Stimulated activated effector memory CD8-positive, alpha-beta T cell treated with anti-CD3 and anti-CD28 coated beads, Interleukin-12 subunit alpha, Interleukin-12 subunit beta, amount 100 ng/mL, for 72 hours (primary cell): ENCODE measurements at places on chromosomes 1 and 21.

DNA sequence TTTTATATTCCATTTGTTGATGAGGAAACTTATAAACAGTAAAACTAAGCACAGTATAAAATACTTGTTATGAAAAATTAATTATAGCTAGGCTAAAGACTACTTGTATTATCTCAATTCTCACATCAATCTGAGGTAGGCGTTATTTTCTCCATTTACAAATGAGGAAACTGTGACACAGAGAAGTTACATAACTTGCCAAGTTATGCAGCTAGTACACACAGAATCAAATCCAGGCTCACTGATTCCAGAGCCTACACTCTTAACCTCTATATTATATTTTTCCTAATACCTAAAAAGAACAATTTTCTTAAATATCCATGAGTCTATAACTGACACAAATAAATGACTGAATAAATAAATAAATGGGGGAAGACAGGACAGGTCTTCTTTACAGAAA lies 11.2 kb upstream of the VPS45 start:
- no peak for DNase-seq

DNA sequence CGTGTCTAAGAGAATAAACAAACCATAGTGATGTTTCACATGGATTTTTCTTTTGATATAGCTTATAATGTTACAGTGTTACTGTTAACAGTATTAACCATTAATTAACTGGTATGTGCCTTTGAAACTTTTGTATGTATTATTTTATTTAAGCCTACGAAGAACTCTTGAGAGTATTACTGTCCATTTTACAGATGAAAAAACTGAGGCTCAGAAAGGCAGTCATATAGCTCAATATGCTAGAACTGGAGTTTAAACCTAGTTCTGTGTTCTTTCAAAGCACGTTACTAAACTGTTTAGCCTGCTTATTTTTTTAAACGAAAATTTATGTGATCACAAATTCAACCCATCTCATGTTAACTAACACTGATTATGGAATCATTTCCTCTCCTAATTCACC lies 83.5 kb downstream of the POU2F1 start:
- DNase-seq: no peak

GRCh38 chr1:246215510-246215903 lies 291.6 kb downstream of the SMYD3 start:
- DNase-seq: no peak

GRCh38 chr1:8006037-8006963 lies 19.8 kb downstream of the ERRFI1 start:
- DNase-seq: no peak

DNA sequence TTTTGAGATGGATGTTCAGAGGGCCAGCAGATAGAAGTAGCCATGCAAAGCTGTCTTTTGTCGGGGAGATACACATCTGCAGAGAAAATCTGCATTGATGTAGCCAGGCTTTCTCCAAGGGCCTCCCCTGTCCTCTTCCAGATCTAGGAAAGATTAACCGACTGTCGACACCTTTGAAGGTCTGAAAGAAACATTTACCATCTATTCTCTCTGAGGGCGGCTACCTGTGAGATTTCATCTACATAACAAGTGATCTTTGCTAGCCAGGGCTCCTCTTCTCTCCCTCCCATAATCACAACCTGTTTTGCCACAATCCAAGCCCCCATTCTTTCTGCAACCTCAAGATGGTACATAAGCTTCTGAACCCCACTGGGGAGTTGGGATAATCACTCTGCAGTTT lies 193.6 kb downstream of the RGS7 start:
- DNase-seq: no peak

- no peak for DNase-seq
Observed at GRCh38 chr21:24671901-24672300, 935.4 kb downstream of the MRPL39 start.

DNA sequence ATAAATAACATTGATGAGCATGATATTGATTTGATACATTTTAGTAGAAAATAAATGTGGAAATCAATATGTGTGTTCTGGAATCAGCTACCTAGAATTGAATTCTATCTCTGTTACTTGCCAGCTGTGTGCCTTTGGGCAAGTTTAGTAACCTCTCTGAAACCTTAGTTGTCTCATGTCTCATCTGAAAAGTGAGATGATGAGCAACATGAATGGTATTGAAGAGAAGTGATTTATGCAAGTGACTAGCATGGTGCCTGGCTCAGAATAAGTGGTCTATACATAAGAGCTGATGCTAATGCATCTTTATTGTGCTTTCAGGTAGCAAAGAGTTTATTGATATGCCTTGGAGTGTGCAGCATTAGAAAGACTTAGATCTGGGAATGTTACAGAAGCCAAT lies 383.3 kb downstream of the PRDM2 start:
- no peak for DNase-seq

GRCh38 chr1:244435562-244436205 lies 16.0 kb downstream of the ADSS2 start:
- no peak for DNase-seq

DNA sequence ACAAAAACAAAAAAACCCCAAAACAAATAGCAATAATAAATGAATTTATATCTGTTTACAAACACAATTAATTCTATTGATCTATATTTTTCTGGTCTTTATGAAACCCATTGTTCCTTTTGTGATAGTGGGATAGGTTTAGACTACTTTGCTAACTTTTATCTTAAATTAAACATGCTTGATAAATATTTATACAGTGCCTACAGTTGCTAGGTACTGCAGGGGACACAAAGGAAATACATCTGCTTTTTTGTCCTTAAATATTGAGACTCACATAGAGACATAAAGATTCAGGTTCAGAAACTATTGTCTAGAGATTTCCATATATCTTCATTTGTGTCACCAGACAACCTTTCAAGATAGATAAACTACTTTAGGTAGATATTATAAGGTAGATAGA lies 8.5 kb upstream of the DNAH14 start:
- no peak for DNase-seq

DNA sequence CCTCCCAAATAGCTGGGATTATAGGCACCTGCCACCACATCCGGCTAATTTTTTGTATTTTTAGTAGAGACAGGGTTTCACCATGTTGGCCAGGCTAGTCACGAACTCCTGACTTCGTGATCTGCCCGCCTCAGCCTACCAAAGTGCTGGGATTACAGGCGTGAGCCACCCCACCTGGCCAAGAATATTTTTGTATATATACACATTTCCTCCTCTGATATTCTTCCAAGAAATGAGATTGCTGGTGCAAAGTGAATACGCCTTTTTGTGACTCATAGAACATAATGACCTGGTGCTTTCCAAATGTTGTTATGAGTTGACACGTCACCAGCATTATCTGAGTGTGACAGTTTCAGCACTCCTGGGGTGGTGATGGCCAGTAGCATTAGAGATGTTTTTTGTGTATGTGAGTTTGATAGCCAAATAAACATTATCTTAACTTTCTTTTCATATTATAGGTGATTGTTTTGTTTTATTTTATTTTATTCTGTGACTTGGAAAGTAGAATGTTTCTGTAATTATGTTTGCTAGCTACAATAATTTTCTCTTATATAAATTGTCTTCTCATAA lies 54.9 kb downstream of the KCNK1 start:
- no peak for DNase-seq

GRCh38 chr1:178418284-178418955 lies 78.3 kb downstream of the CLEC20A start:
- DNase-seq: no peak

- DNase-seq: no peak
Observed at GRCh38 chr1:24925963-24926362, 4.1 kb downstream of the RUNX3 start.

DNA sequence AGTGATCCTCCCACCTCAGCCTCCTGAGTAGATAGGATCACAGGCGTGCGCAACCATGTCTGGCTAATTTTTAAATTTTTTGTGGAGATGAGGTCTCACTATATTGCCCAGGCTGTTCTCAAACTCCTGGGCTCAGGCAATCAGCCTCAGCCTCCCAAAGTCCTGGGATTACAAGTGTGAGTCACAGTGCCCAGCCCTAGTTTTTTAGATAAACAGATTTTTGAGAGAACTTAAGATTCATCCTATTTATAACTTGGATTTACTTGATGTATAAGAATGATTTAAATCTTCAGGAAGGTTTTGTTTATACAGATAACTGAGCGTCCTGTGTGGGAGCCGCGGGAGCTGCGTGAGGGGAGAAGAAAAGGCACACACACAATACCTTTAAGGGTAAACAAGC lies 26.2 kb downstream of the HEYL start:
- no peak for DNase-seq

GRCh38 chr1:184716158-184716557 lies 38.5 kb downstream of the EDEM3 start:
- DNase-seq: no peak

- DNase-seq: no peak
Observed at GRCh38 chr1:203097001-203097400, 11.2 kb upstream of the MYOG start.

- DNase-seq: peak; percentile 70
Observed at GRCh38 chr1:23216771-23217420, 406 bp downstream of the HTR1D start.

DNA sequence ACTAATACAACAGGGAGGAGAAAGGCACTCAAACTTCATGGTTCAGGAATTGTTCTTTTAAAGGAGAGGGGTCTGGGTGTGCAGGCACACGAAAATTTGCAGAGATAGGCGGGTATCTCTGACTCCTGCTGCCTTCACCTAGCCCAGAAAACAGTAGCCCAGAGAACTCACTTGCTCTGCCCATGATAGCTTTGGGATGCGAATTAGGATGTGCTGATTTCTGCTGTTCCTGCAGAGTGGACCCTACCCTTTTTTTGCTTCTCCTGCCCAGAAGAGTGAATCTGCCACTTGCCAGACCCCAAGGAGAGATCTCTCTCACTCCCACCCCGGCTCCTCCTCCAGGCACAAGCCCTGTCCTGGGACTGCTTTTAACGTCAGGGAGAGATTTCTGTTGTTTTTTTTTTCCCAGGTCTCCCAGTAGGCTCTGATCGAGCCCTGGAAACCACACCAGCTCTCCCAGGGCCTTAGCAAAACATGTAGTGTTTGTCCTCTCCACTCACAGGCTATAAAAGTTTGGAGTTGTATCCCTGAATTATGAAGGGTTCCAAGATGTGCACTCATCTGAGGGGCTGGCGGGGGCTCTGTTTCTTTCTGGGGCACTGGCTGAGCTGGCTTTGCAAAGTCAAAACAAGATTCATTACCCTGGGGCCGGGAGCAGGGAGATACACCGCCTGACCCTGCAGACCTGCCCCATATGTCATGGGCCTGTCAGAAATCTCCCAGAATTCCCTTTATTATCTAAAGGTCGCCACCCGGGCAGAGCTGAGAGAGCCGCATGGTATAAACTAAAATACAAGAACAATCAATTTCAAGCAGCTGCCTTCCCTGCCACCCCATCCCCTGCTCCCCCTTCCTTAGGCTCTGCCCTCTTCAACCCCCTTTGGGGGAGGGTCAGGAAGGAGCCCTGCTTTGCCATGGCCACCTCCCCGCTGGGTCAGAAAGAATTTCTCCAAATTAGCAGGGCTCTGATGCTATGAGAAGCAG lies 17.9 kb downstream of the PLXNA2 start:
- no peak for DNase-seq

DNA sequence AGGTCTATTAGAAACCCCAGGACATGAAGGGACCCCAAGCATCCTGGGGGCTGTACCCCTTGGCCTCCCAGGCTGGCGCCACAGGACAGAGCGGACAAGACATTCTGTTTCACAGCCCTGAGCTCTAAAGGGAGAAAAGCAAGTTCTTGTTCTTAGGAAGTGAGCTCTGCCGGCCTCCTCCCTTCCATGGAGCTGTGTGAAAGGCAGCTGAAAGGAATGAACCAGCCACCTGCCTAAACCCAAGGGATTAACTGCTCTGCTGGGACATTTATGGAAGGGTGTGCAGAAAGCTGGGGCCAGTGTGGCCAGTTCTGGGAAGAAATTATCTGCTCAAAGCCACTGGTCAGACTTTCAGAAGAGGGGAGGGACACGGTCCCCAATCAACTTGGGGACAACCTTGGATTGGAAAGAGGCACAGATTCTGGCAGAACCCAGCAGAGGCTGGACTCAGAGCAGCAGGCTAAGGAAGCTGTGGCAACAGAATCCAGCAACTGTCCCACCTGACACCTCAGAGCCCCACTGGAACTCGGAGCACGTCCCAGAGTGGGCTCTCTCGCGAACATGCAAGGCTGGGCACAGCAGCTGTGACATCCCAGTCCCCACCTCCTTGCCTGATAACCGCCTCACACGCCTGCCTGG lies 2.1 kb downstream of the KLHL21 start:
- DNase-seq: no peak

- DNase-seq: no peak
Observed at GRCh38 chr1:14677292-14677971, 78.9 kb downstream of the KAZN start.

DNA sequence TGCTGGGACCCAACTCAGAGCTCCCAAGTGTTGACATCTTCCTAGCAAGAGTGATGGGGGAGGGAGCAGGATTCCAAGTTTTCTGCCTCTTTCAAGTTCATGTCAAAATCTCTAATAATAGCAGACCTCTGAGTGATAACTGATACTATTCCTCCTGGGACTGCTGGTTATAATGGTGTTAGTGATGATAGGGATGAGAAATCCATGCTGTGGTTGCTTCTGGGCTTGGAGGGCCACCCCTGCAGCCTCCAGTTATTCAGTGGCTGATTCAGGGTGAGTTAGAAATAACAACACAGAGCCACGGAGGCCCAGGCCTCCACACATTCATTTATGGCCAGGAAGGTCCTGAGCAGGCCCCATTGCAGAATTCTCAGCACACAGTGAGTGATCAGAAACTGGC lies 40.6 kb upstream of the ARTN start:
- no peak for DNase-seq
